ENCODE measurements at places on chromosomes 1 and 21.

DNA sequence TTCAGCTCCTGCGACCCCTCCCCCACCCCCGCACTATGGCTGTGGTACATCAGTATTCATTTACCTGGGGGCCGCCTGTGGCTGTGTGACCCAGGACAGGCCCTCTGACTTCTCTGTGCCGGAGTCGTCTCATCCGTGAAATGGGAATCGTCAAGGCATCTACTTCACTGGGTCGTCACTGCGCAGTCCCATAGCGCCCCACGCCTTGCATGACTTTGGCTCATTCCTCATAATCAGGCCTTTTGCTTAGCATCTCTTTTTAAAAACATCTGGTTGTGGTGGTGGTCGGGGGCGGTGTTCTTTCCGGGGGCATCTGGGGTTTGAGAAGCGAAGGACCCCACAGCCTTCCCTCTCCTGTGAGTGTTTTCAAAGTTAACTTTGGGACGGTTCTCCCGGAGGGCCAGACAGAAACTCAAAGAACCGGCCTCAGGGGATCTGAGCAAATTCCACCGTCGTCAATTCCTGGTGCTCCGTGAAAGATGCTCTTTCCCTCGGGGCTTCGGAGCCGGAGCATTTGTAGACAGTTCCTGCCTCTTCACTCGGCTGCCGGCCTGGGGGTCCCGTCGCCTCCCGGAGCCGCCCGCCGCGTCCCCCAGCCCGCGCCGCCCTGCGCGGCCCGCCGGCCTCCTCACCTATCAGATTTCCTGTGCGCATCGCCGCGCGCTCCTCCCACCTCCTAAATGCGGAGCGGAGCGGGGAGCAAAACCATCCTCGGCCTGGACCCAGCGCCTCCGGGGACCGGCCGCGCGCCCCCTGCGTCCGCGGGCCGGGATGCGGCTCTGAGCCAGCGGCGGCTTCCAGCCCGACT is at the start of gene B3GALT5:
TSS of gene B3GALT5 (plus strand) at position 708 of the 808 bp plus-strand sequence. CDS start 47,620 bp downstream, outside the sequence.
- no peak for DNase-seq

GRCh38 chr1:164635059-164635802 is 76.2 kb downstream of the PBX1 start:
- DNase-seq = no peak

DNA sequence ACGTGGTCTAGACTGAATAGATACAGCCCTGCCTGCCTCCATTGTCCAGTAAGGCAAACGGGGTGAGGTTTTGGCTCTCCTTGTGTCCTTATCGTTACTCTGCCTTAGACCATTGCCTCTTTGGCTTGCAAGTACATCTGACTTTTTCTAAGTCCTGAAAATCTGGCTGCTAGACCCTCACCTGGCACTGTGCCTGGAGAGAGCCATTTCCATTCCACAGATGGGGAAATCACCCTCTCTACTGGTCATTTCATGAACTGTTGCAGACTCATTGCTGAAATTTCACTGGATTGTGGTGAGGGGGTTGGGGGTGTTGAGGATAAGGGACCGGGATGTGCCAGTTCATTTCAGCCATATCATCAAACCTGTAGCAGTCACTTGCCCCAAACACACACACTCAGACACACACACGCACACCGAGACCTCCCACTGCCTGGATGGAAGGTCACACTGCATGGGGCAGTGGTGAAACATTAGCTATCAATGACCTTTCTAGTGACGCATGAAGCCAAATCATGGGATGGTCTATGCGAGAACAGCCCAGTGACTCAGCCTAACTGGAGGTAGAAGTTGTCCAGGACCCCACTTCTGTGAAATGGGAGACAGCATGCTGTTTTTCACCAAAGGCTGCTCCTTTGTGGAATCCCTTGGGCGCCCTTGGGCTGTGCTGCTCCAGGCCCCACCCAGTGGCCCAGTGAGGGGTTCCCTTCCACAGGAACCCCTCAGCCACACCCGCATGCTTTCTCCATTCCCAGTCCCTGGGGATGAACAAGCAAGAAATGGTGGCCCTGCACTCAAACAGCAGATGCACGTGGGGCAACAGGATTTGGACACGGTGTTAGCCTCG is 34.9 kb upstream of the VASH2 start:
- DNase-seq = no peak

- DNase-seq = no peak
These were observed 42.5 kb downstream of the MATN1 start for GRCh38 chr1:30680879-30681278.

- DNase-seq = no peak
These were observed at the start of gene C1orf232 for GRCh38 chr1:26168410-26169197. TSS of gene C1orf232 (minus strand) at chr1:26168963. CDS start at chr1:26168499, 464 bp downstream.

DNA sequence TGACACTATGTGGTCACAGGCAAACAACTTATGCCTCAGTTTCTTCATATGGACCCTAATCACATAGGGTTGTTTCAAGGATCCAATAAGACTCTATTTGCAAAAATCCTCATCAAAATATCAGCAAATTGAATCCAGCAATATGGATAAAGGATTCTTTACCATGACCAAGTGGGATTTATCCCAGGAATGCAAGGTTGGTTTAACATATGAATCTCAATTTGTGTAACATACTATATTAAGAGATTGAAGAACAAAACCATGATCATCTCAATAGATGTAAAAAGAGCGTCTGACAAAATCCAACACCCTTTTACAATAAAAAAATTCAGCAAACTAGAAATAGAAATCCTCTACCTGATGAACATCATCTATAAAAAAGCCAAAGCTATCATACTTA is 23.9 kb downstream of the ARHGEF11 start:
- no peak for DNase-seq

GRCh38 chr21:27840262-27840661 is 873.4 kb upstream of the ADAMTS5 start:
- no peak for DNase-seq

DNA sequence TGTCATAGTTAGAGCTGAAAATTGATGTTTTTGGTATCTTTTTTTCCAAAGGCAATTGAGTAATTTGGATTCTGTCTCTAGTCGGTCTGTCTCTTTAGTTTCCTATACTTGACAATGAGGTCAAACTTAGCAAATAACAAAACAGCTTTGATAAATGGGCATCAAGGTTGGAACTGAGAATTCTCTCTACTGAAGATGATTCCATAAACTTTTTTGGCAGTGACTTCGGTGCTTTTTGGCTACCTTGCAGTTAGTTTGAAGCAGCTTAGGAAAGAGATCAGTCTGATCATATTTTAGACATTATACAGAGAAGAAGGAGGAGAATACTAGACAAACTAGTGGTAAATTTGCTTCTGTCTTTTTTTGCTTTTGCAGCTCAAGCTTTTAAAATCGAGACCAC is 559 bp downstream of the VCAM1 start:
- no peak for DNase-seq

GRCh38 chr1:187051618-187052232 is 223.0 kb downstream of the PLA2G4A start:
- DNase-seq = peak; percentile 12

GRCh38 chr1:24384251-24385090 is 29.1 kb downstream of the STPG1 start:
- DNase-seq = peak; percentile 52

GRCh38 chr1:10704368-10704882 is 92.0 kb downstream of the CASZ1 start:
- no peak for DNase-seq

DNA sequence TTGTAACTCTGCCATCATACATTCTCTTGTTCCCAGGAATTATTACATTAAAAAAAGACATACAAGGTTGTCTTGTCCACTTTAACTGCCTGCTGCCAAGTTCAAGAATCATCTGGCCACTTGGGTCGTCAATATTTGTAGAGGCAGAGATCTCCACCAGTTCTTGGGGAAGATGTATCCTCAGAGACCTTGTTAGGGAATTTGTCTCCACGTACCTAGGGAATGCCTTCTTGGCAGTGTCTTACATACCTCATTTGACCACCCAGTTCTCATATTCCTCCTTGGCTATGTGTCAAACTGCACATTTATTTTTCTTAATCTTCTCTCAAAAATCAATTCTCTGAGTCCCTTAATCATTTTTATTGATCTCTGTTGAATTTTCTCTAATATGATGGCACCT is 266.0 kb downstream of the SPATA17 start:
- DNase-seq = no peak

GRCh38 chr1:204989266-204990058 is 53.5 kb upstream of the CNTN2 start:
- DNase-seq = peak; percentile 45

DNA sequence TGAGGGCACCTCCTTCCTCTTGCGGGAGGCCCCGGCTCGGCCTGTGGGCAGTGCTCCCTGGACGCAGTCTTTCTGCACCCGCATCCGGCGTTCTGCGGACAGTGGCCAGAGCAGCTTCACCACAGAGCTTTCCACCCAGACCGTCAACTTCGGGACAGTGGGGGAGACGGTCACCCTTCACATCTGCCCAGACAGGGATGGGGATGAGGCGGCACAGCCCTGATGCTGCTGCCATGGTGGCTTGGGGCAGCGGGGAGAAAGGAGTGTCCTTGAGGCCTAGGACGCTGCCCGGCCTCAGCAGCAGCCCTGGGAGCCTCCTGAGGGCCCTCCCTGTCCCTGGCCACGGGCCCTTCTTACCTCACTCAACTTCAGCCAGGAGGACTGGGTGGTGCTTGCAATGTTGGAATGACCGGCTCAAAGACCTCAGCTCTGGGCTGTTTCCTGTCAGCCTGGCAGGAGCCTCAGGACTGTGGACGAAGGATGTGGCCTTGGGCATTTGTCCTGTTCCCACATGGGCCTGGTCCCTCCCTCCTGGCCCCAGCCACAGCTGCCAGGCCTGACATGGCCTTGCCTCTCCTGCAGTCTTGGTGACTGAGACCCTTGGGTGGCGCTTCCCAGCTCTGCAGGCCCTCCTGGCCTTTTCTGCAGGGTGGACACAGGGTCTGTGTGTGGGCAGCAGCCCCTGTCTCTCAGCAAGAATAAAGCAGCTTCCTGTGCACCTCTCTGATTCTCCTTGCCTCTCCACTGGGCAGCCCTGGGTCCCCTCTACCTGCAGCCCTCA is 45.9 kb downstream of the TRIM11 start:
- no peak for DNase-seq

- no peak for DNase-seq
These were observed 9.6 kb downstream of the PTPRU start for GRCh38 chr1:29245876-29246275.

- DNase-seq = no peak
These were observed 23.3 kb downstream of the PARK7 start for GRCh38 chr1:7984811-7985210.

DNA sequence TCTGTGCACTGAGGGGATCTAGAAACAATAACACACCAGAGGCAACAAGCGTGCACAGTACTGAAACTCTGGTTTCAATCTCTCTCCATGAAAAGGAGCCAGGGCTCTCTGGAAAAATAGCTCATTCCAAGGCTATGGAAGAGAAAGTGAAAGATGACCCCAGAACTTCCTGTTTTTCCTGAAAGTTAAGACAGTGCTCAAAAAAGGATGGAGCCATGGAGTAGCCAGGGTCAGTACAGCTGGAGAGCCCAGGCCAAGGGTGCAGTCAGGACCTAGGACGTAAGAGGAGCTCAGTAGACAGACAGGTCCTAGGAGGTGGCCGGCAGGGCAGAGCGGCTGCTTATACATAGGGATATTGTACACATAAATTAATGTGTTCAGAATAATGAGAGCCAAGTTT is 19.1 kb downstream of the NOL9 start:
- no peak for DNase-seq

DNA sequence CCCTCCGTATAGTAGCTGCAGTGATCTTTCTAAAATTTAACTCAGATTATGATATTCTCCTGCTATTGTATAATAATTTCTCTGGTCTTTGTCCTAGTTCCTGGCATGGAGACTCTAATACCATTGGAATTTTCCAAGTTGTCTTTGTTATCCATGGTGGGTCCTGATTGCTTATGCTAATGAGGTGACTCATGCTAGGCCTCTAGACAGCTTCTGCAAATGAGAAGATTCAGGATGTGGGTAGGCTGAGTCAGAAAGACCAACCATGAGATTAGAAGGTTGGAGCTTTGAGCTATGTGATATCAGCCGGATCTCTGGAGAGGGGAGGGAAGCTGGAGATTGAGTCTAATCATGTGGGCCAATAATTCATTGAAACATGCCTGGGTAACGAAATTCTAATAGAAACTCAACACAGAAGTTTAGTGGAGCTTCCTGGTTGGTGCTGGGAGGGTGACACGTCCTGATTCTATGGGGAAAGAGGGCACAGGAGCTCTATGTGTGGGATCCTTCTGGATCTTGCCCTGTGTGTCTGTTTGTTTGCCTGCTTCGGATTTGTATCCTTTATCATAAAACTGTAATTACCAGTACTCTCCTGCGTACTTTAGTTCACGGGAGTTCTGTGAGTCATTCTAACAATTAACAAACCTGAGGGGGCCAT is 73.2 kb upstream of the CNIH3 start:
- no peak for DNase-seq

DNA sequence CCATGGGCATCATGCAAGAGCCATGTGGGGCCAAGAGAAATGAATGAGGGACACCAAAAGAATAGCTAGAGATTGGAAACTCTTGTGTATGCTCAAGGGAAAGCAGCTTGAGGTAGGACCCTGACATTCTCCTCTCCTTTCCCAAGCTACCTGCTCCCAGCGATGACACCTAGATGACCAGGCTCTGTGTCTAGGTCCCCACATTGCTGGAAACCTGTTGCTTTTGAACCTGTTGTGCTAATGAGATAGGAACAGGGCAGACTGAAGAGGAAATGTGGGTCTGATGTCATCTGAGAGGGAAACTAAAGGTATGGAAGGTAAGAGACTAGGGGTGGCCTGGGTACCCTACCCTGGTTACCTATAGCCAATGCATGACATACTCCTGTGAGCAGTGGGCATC is 1.8 kb downstream of the FMOD start:
- DNase-seq = no peak

DNA sequence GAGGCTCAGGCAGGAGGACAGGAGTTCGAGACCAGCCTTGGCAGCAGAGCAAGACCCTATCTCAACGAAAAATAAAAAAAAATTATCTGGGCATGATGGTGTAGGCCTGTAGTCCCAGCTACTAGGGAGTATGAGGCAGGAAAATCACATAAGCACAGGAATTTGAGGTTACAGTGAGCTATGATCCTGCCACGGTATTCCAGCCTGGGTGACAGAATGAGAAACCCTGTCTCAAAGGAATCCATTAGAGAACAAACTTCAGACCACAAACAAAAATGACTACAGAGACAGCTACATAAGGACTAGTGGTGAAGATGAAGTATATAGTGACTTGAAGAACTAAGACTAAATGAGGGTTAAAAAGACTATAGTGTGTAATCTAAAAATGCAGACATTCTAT is 233.1 kb downstream of the RERE start:
- DNase-seq = no peak

- no peak for DNase-seq
These were observed 87.8 kb upstream of the USP24 start for GRCh38 chr1:55302972-55303371.

All from CD4-positive, alpha-beta T cell treated with Interleukin-6 for 4 hours (primary cell).